RKO (cell line): ENCODE measurements at places on chromosomes 12 and 14.
A peak's percentile ranks its signal among the peaks of the same experiment; 100 is the strongest.

GRCh38 chr14:34161351-34162082 lies 210.6 kb upstream of the EGLN3 start:
- no peak for DNase-seq

- DNase-seq = peak; percentile 64
Observed at GRCh38 chr12:2876431-2877046, 435 bp downstream of the FOXM1 start.

DNA sequence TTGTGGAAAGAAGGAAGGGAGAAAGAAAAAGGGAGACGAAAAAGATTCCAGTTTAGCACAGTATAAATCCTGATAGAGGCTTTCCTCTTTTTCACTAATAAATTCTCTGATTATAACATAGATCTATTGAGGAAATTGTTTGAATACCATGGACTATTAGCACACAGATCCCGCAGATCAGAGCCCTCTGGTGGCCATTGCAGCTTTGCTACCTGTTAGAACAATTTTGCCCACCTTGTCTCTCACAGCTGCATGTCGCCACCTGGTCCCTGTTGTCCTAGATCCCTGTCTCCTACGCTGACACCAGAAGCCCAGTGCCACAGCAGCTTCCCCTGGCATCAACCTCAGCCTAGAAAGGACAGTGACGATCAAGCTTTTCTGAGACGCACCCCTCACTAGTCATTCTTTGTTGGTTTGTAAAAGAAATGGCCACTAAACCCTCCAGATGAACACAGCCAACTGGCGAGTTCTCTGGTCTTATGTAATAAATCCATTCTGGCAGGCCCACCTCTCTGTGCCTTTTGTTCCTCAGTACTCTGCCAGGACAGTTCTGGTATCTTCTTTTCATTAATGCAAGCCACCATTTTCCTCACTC lies 9.9 kb downstream of the GPHB5 start:
- peak; percentile 17 for DNase-seq

DNA sequence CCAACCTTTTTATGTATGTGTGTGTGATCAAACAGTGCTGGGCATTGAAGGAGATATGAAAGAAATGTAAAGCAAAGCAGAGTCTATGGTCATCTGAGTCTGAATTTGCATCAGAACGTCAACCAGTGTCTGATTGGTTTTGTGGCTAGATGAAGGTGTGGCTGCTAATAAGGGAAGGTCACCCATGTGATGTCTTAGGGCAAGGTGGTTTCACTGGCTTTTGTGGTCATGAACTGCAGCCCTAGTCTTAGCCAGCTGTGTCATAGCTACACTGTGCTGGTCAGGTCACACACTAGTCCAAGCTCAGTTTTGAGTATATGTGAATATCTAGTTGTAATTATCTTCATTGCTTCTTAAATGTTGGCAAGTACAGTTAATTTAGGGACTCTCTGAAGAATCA lies 105.8 kb downstream of the TGFB3 start:
- DNase-seq = no peak

- DNase-seq = no peak
Observed at GRCh38 chr14:100532906-100533655, 54.1 kb downstream of the BEGAIN start.

- no peak for DNase-seq
Observed at GRCh38 chr14:80901260-80901659, 40.3 kb downstream of the CEP128 start.

DNA sequence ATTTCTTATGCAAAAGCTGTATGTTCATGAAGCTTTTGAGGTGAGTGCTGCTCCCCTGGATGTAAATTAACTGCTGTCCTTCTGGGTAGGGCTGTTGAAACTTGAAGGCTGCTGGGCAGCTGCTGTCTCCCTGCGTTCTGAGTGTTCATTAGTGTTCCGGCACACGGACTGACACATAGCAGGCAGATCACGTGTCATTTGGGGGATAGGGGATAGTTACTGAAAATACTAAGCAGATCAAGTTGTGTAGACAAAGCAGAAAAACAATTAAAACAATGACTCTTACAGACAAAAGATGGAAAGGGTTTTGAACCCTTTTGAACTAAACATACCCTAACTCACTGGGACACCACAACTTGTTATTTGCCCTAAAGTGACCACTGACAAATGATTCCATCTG lies 82.5 kb downstream of the PRICKLE1 start:
- no peak for DNase-seq

- no peak for DNase-seq
Observed at GRCh38 chr12:131986910-131987309, 37.2 kb downstream of the EP400 start.

DNA sequence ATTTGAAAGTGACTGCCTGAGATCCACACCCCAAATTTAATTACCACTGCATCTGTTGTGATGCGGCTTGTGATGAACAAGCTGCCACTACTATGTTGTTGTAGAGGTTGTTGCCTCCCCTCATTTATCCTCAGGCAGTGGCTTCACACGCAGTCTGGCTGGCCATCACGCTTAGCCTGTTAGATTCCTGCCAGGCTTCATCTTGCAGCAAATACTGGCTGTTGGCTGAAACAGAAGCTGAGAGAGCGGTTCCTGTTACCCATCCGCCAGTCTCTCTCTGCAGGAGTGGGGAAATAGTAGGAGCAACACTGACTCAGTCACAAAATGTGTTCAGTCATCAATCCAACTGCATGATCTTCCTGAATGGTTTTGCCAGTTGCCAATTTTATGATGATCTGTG lies 934.4 kb downstream of the FLRT2 start:
- no peak for DNase-seq

GRCh38 chr14:104104076-104104901 lies 18.8 kb downstream of the ASPG start:
- no peak for DNase-seq

DNA sequence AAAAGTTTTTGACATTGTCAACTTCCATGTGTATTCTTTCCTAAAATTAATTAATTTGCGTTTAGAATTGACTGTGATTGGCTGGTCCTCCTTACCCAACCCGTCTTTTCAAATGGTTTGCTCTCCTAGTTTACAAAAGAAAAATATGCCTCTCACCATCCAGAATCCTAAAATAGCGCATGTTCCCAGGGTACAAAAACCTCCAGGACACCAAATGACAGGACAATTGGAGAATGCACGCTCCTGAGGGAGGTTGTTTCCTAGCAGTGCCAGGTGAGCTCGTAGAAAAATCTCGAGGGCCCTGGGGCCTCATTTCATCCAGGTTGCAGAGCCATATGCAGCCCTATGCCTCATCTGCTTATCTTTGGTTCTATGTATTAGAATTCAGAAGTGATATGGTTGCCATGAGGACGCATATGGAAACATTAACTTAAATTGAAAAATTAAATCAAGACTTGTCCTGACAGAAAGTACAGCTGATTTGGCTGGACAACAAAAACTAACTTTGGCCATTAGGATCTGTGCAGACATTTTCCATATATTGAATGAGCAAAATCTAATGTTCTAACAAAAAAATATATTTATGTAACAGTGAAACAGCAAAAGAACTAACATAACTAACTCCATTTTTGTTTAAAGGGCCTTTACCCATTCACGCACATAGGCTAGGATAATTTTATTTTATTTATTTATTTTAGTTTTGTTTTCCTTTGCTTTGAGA lies 28.2 kb upstream of the EGLN3 start:
- no peak for DNase-seq

- no peak for DNase-seq
Observed at GRCh38 chr14:77520555-77520954, 21.9 kb upstream of the ISM2 start.

DNA sequence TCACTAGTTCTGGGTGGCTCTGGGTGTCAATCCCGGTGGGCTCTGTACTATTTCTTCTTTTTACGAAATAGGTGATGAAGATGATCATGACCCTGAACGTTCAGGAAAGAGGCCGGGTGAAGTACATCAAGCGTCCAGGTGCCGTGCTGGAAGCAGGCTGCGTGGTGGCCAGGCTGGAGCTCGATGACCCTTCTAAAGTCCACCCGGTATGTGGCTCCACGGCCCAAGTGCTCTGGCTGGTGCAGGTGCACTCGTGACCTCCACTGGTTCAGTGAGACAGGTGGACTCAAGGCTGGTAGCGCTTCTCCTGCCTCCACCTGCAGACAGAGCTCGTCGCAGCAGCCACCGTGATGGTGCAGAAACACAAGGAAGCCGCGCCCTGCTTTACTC lies 85.1 kb downstream of the ACACB start:
- no peak for DNase-seq

- peak; percentile 44 for DNase-seq
Observed at GRCh38 chr14:74579447-74580274, 32.4 kb downstream of the LTBP2 start.

DNA sequence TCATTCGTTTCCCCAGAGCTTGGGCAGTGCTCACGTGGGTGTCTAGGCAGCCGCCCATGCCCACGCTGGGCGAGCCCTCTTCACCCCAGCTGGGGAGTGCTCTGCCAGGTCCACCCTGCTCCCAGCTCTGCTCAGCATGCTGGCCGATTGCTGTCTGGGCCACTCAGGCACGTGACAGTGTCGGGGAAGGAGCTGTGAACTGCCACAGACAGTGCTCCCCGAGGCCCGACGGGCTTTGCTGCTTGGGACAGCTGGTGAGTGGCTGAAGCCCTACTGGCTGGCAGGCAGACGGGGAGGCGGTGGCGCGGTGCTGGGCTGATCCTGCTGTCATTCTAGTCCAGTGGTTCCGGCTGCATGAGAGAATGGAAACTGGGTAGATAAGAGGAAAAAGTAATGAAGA lies 15.8 kb downstream of the NOC4L start:
- DNase-seq = no peak

DNA sequence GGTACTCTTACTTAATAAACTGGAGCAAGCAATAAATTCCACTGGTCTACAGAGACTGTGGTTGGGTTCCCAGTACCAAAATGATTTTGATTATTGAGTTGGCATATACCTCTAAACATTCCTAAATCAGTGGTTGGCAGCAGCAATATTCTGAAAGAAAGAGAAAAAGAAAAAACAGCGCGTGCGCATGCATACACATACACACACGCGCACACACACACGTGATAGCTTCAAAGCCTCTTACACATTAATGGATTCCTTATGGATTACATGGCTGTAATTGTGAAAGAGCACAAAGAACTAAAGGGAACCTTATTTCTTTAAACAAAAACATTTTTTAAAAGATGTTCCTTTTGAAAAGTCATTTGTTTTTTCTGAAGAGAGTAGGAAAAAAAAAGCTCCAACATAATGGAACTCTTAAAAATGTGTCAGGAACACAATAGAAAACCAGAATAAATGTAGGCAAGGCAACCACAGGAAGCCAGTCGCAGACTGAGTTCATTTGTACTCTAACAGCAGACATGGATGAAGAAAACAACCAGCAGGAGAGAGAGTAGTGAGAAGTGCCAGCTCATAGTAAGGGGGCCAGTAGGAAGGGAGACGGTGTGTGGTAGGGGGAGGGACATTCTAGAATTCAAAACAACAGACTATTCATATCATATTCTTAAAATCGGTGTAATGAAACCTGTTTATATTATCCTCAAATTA lies 80.0 kb downstream of the DRAM1 start:
- DNase-seq = no peak

- no peak for DNase-seq
Observed at GRCh38 chr12:75553836-75554555, 42.6 kb upstream of the KRR1 start.

DNA sequence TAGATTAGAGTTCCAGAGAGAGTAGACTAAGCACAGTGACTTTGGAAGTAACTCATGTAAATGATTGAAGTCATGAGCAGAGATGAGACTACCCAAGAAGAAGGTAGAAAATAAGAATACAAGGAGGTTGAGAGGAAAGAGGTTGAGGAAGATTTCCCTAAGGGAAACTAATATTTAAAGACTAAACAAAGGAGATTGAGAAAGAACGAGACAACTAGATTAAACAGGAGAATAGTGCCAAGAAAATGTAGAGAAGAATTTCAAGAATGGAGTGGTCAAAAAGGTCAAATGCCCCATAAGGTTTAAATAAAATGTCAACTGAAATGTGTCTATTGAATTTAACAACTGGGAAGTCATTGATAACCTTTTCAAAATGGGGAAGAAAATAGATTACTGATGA lies 59.0 kb downstream of the RPS29 start:
- DNase-seq = no peak

DNA sequence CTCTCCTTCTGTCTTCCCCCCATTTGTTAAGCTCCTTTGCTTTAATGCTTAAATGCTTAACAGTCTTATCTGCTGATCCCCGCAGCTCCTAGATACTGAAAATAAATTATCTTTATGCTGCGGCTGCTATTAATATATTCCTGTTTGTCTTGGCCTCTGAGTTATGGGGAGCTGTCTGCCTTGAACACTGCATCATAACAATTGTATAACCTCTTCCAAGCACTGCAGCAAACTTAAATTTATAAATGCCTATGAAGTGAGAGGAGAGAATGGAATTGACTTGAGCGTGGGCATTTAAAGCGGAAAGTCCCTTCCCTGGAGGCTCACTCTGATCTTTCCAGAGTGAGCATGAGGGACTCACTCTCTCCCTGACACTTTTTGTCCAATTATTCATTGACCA lies 23.1 kb upstream of the DCP1B start:
- no peak for DNase-seq

DNA sequence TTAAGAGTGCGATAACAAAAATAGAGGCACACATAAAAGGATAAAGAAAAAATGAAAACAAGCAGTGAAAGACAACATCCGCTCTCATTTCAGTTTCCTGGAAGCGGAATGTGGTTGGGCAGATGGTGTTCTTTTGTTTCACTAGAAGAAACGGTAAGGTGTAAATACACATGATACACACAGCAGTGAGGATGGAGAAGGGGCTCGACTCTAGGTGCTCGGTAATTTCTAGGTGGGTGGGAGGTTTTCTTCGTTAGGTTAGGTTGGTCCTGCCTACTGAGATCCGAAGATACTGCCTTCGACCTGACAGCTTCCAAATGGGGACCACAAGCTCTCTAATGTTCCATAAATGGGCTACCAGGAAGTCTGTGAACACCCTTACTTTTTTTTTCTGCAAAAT lies 1082.5 kb downstream of the BCL11B start:
- DNase-seq = no peak

- no peak for DNase-seq
Observed at GRCh38 chr12:51362307-51362706, 15.8 kb upstream of the CELA1 start.

- DNase-seq = no peak
Observed at GRCh38 chr12:98719515-98720504, 74.7 kb downstream of the APAF1 start.

- no peak for DNase-seq
Observed at GRCh38 chr12:95116341-95116740, 42.9 kb upstream of the NR2C1 start.

GRCh38 chr14:60363275-60363674 lies 114.3 kb downstream of the PPM1A start:
- DNase-seq = no peak

DNA sequence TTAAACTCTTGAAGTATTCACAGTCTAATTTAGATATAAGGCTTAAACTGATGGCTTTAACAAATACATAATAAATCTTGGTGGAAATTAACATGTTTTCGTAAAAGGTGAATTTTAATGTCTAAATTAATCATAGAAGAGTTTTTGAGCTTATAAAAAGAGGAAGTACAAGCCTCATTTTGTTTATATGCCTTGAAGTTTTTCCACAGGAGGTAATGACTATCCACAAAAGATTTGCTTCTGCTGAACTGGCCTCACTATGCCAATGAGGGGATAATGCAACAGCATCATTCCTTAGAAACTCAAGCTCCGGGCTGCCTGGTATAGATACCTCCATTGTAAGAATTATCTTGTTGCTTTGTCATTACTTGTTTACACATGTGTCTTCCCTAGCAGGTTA lies 175.6 kb downstream of the DUSP6 start:
- DNase-seq = no peak
